ENCODE measurements at places on chromosomes 13 and 19.

- DNase-seq, result no peak
Measured at GRCh38 chr13:75610466-75610865, 25.7 kb upstream of the LMO7 start.

GRCh38 chr19:3335431-3336350 is 30.7 kb upstream of the NFIC start:
- no peak for DNase-seq

DNA sequence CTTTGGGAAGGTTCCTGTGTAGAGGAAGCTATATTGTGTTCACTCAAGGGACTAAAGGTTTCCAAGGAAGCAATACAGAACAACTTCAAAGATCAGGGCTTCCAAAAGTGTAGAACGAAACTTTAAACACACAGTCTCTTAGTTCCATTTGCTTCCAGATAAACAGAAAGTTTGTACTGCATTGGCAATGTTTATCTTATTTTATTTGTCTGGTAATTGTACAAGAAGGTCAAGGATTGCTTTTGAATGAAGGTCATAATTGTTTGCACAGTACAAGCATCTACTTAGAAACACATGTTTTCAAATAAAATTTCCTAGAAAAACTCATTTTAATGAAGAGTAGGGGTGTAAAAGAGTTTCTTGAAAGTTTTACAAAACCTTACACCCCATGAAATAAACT is 712.7 kb upstream of the SGCG start:
- no peak for DNase-seq

- DNase-seq, result no peak
Measured at GRCh38 chr13:30846866-30847265, 59.2 kb upstream of the MEDAG start.

DNA sequence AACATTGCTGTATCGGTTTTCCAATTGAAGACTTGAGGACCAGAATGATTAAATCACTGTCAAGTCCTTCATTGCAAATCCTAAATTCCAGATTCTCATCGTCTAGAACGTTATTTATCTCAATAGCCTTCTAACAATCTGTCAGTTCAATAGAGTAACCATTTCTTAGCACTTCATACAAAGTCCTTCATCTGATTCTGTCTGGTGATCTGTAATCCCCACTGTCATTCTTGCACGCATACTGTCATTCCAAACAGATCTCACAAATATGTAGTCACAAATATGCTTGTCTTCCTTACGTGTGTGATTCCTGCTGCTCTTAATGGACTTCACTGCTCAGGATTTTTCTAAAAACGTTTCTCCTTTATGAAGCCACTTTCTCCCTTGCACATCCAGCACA is 1197.5 kb downstream of the EFNB2 start:
- DNase-seq, result no peak

DNA sequence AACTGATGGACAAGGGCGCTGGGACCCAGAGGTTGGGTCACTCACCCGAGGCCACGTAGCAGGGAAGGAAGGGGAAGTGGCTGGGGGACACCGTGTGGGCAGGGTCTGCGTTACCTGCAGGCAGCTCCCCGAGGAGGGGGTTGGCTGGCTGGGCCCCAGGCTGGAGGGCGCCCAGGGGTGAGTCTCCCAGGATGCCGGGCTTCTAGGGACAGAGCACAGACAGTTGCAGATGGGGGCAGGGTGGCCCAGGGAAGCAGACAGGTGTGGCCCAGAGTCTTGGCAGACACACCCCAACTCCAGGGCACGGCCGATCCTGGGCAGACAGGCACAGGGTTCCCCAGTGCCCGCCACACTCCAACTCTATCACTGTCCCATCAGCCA is 5.6 kb upstream of the FDX2 start:
- no peak for DNase-seq

DNA sequence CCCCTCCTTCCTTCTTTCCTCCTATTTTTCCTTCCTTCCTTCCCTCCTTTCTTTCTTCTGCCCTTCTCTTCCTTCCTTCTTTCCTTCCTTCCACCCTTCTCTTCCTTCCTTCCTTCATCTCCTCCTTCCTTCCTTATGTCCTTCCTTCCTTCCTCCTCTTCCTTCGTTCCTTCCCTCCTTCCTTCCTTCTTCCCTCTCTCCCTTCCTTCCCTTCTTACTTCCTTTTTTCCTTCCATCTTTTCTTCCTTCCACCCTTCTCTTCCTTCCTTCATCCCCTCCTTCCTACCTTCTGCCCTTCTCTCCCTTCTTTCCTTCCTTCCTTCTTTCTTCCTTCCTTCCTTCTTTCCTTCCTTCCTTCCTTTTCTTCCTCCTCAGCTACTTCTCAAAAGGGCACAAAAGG is 287.3 kb upstream of the ZNF507 start:
- DNase-seq, result no peak

- no peak for DNase-seq
Measured at GRCh38 chr13:47291107-47291656, 394.3 kb upstream of the HTR2A start.

GRCh38 chr13:84844473-84844872 is 954.7 kb downstream of the SLITRK6 start:
- no peak for DNase-seq

- no peak for DNase-seq
Measured at GRCh38 chr19:13483215-13483614, 23.1 kb downstream of the CACNA1A start.

GRCh38 chr19:18496980-18497256 is 25.0 kb downstream of the ELL start:
- DNase-seq, result no peak

DNA sequence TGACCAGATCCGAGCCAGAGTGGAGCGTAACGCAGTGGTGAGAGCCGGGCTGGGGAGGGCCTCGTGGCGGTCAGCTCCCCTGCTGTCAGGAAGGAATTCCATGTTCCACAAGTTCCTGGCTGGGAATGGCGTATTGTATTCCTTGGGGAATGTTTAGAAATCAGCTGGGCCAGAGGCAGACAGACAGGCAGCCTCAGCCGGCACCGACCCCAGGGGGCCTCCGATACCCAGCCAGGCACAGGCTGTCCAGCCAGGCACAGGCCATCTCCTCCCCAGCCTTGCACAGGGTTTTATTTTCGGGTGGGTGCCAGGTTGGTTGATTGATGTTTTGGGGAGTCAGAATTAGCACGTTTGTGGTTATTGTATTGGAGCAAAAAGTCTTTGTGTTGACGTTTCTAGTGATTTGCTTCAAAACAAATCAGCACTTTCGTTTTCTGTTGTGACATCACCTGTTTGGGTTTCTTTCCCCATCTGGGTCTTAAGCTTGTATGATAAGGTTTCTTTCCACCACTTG is 126.6 kb upstream of the MCF2L start:
- DNase-seq, result no peak

DNA sequence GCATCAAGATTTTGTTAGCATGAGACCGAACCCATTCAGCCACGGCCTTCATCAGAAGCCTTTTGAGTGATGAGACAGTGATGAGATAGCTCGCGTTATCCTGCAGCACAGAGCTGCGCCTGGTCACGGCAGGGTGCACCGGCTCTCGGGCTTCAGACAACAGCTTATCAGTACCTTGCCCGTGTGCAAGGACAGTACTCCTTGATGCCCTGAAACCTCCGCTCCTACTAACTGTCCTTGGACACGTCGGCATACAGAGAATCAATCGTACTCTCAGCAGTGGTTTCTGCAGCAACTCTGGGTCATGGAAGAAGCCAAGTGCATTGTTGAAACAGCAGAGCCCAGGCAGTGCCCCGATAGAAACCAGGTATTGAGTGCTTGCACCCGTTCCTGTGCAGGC is 40.7 kb downstream of the IRS2 start:
- DNase-seq, result no peak

- no peak for DNase-seq
Measured at GRCh38 chr13:46595136-46595884, 42.3 kb downstream of the LRCH1 start.

DNA sequence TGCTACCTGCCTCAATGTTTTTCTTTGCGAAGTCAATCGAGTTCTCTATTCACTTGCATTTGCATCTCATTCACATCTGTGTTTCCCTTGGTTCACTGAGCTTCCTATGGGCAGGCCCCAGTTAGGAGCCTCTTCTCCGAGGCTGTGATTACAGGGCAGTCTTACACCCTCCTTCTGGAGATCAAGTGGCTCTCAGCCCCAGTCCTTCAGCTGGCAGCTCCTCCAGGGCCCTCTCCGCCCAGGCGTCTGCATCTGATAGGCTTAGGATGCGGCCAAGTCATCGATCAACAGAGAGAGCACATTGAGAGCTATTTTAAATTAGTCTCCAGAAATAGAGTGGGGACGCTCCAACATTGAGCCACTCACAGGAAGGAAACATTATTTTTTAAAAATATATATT is 44.2 kb downstream of the MBNL2 start:
- DNase-seq, result no peak

- DNase-seq, result no peak
Measured at GRCh38 chr13:52739468-52740071, at the start of gene CNMD. Gene CNMD (minus strand): TSS chr13:52739820. CDS start chr13:52739701, 119 bp downstream.

- no peak for DNase-seq
Measured at GRCh38 chr13:77009011-77009410, 17.1 kb downstream of the CLN5 start.

- no peak for DNase-seq
Measured at GRCh38 chr13:44955406-44955805, 33.9 kb downstream of the NUFIP1 start.

DNA sequence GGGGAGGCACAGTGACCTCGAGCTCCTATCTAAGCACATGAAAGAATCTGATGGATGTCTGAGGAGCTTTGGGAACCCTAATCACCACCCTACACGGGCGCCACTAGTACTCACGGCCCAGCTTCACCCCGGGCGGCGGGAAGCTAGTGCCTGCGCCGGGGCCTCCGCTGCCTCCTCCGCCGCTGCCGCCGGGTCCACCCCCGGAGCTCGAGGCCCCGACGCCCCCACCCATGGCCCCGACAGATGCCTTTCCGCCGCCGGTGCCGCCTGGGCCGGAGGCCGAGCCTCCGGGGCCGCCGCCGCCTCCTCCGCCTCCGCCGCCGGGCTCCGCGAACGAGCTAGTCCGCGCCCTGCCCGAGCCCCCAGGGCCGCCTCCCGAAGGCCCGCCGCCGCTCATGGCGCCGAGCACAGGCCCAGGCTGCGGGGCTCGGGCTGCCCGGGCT is 312 bp downstream of the GSK3A start:
- DNase-seq, result no peak

DNA sequence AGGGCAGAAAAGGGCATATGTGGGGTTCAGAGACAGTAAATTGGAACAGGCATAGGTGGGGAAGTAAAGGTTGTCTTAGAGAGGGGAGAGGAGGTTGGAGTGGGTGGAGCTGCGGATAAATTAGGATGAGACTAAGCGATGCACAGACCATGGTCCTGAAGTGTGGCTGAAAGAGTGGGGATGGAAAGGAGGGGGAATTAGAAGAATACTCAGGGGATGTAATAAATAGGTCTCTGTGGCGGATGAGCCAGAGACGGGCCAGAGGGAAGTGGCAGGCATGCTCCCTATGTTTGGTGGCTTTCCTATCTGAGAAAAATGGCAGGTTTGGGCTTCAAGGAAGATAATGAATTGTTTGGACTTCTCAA is 123.4 kb downstream of the OLFM4 start:
- no peak for DNase-seq

DNA sequence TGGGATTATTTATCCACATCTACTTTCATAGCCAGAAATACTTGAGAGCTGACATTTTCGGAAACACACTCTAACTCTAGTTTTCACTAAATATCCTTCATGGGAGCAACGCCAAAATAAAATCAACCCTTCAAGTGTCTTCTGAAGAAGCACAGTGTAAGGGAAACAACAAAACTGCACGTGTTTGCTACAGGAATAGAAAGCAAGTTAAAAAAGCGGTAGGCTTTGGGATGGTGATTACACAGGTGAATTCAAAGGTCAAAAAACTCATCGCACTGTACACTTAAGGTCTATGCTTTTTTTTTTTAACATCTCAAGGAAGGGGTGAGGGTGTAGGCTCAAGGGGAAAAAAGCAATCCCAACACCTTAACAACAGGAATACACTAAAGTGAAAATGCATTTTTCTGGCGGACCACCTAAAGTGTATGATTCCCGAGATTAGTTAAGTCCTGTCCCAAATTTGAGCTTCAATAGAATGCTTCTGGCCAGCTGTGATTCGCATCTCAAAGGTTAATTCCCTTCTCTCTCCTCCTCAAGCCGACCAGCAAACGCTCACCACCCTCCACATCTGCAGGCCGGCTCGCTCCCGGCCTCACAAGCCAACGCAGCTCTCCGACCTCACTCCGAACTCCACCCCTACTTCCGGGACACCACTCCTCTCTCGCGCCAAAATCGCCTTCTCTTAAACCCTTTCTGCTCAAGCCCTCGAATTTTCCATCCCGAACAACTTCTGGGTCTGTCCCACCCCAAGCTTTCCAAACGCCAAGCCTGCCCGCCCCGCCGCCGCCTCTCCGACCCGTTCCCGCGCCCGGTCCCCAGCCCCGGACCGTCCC is 1.1 kb downstream of the ARGLU1 start:
- DNase-seq, result no peak

DNA sequence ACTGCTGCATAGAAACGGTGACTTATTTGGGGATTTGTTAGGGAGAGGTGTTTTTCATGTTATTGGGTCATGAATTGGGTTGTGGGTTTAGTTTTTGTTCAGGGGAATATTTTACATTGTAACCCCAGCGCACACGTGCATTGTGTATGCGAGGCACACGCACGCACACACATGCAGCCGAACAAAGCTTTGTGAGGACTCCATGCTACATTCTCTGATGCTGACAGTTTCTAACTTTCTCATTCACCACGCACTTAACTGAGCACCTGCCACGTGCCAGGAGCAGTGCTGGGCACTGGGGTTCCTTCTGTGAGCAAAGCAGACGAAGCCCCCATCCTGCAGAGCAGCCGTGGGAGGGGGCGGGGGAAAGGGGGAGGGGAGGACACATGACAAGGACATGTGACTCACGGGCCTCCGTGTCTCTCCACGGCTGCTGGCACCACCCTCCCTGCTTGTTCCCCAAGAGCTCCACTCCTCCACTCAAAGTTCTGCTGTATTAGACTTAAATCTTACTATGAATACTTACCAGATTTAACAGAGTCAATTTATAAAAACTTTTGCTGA is 55.6 kb downstream of the SLC7A9 start:
- no peak for DNase-seq

GRCh38 chr13:56700324-56700723 is 440.4 kb upstream of the PRR20A start:
- DNase-seq, result no peak

DNA sequence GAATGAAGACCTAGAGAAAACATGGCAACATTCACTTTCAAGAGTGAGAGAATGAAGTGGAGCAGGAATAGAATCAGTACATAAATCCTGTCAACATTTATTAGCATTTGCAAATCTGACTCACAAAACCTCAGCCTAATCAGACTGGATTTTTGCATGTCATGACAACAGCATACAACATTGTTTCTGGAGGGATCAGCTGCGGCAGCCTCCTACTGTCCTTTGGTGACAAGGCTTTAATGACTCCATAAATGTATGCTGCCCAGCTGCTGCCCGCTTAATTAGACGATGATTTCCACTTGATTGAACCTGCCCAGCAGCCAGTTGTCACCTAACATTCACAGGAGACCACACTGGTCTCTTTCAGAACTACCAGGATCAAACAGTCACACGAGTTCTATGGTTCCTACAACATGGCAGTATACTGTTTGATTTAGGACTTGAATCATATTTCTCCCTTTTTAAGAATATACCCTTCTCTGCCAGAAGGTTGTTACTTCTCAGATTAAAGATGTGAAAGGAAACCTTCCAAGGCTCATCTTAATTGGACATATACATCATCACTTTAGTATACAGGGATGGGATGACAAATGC is 9.3 kb downstream of the EBPL start:
- DNase-seq, result no peak

- no peak for DNase-seq
Measured at GRCh38 chr13:103130146-103130545, 63.9 kb upstream of the SLC10A2 start.

- no peak for DNase-seq
Measured at GRCh38 chr19:40249781-40250180, 23.3 kb upstream of the CCNP start.

Measured in CD4-positive, CD25-positive, alpha-beta regulatory T cell (primary cell).